ENCODE measurements at places on chromosomes 1 and 21.
A peak's percentile ranks its signal among the peaks of the same experiment; 100 is the strongest.

DNA sequence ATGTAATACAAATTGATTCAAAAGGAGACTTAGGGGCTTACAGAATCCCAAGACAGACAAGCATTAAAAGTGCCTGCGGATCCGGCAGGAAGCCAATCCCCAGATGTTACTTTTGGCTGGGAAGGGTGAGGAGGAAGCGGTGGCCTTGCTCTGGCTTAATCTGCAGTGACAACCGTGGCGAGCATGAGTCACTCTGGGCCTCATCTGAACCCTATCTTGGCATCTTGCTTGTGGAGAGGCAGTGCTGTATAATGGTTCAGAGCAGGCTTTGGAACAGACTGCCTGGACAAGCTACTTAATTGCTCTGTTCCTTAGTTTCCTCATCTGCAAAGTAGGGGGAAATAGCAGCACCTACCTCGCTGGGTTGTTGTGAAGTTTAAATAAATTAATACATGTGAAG lies 74.1 kb downstream of the XCL2 start:
- no peak for DNase-seq

DNA sequence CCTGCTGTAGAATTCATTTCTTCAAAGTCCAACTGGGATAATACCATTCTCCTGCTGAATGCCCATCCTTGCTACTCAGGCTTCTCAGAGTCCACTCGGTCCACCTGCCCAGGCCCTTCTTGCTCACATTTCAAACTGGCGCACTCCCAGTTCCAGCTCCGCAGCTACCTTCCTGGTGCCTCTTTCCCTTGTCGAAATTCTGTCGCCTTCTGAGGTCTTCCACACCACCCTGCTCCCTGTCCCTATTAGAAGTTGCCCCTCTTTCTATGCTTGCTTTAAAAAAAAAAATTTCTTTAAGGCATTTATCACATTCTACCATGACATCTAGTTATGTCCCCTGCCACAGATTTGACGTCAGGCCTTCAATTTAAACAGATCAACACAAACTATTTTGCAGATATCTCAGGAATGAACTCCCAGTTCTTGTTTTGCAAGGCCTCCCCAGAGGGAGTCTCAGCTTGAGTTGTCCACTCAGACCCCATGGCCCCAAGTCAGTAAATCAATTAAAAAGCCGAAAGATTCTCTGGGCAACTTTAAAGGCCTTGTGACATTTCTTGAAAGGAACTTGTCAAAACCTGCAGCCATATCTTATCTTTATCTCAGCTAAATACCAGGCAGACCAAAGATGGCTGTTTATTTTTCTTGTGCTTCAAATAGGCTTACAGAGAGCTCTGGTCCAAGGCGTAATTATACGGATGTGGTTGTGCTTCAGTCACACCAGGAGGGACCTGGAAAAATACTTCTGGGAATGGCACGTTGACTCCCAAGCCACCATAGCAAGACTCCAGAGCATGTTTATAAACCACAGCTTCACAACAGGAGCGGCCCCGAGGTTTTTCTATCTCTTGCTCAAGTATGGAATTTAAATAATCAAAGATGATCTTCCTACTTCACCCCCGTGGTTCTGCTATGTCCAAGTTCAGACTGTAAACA lies 2.2 kb downstream of the FAM89A start:
- no peak for DNase-seq

GRCh38 chr1:114117654-114118053 lies 36.0 kb downstream of the SYT6 start:
- DNase-seq: no peak

DNA sequence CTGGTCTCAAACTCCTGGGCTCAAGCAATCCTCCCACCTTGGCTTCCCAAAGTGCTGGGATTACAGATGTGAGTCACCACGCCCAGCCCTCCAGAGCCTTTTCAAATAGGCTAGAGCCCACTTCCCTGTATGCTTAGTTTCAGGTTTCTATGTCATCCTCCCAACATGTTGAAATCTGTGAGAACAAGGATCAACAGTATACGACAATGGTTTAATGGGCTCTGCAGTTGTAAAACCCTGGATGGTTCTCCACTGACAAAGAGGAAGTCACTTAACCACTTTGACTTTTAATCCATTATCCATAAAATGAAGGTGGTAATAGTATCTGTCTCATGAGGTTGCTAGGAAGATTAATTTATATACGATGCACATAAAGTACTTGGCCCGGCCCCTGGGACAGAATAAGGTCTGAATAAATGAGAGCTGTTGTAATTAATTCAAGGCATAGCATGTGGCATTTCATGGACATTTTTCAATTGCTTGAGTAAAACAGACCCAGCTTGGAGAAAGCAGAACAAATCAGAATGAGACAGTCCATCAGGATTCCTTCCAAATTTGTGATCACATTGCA lies 113.9 kb upstream of the ZNF648 start:
- no peak for DNase-seq

- no peak for DNase-seq
Observed at GRCh38 chr1:117240547-117240946, 29.8 kb upstream of the VTCN1 start.

DNA sequence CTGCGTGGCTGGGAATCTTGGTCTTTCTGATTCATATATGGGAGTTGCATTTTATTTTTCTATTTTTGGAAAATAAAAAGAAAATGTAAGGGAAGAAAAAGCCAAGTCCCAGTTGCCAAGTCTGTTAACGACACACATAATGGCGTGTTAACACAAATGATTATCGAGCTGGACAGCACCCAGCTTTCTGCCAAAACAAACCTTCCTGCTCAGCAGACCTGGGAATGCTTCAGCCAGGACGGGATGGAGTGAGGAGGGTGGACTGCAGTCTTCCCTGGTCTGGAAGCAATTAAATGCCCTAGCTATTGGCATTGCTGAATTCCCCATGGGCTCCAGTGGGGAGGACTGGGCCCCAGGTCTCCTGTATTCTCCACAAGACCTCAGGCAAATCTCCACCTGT lies 184.2 kb upstream of the USP24 start:
- no peak for DNase-seq

- DNase-seq: no peak
Observed at GRCh38 chr1:244019982-244020485, 31.0 kb upstream of the ZBTB18 start.

DNA sequence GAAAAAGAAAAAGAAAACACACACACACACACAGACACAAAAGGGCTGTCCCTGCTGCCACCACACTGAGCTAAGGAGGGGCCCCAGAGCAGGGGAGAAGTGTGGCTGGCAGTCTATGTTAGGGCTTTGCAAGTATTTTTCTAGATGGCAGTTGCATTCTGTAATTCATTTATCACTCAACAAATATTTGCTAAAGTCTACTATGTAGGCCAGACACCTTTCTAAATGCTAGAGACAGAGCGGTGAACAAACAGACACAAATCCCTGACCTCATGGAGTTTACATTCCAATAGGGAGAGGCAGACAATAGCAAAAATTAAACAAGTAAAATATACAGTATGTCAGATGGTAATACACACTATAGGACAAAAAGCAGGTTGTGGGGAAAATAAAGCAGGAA lies 20.2 kb downstream of the WDR64 start:
- DNase-seq: no peak

DNA sequence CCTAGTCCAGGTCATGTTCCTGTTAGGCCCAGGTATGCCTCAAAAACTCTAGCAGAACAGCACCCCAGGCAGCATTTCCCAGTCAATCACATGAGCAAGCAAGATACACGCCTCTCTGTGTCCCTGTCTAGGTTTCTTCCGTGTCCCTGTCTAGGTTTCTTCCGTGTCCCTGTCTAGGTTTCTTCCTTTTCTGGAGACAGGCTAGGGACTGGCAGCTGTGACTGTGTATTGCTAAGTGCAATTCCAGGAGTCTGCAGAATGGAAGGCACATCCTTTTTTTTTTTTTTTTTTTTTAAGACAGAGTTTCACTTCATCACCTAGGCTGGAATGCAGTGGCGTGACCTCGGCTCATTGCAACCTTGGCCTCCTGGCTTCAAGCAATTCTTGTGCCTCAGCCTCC lies 77.6 kb downstream of the SETD4 start:
- DNase-seq: no peak

DNA sequence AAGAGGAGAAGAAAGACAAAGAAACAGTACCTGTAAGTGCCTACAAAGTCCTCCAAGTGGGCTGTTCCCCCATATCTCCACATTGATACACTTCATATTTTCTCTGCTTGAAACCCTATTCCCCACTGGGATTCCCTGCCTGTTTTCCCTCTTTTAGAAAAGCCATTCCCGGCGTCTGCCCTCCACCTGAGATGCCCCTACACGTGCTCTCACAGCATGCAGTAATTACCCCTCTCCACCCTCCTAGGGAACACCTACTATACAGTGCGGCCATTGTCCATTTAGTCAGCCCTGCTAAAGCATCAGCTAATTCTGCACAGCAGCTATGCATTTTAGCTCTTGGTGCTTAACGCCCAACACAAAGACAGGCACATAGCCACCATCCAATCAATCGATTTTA lies 135.7 kb upstream of the TIAM1 start:
- no peak for DNase-seq

DNA sequence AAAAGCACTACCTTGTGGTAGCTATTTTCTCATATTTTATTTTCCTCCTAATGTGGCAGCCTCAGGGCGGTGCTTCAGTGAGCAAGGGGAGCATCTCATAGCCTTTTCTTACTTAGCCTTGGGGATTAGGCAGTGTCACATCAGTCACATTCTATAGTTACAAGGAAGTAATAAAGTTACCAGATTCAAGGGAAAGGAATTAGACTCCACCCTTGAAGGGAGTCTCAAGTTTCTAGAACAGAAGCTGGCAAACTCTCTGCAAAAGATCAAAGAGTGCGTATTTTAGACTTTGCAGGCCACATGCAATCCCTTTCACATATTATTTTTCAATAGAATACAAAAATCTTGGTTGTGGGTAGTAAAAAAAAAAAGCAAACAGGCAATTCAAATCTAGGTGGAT lies 350.4 kb downstream of the AMY1C start:
- DNase-seq: no peak

- no peak for DNase-seq
Observed at GRCh38 chr1:37052120-37052519, 17.8 kb upstream of the GRIK3 start.

DNA sequence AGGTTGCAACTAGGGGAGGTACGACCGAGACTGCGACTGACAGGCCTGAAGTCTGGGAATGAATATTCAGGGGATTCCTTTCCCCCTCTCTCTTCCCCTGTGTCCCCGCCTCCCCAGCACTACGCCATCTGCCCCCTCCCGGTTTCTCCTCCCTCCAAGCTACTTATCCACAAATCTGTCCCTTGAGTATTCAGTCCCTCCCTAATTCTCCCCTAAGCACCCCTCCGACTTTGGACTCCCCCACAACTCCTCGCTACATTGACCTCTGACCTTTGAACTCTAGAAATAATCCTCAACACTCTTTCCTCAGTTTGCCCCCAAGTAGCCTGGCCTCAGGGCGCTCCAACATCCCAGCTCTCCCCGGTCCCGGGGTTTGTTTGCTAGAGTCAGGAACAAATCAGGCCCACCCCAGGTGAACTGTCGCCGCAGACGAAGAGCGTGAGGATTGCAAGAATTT lies 393 bp downstream of the LYSMD1 start:
- peak; percentile 33 for DNase-seq

DNA sequence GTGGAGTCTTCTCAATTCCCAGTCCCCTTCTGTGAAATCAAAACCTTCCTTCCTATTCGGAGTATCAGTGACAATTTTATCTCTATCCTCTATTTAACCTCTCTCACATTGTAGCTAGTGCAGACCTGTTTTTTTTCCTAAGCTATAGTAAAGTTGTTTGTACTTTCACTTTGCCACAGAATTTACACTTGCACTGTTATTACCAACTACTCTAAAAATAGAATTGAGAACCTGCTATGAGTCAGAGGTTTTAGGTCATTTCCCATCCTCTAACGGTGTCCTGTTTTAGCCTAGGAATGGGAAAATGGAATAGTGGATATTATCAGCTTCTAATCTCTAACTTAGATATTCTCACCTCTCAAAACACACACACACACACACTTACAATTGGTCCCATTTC lies 862.7 kb downstream of the NCAM2 start:
- no peak for DNase-seq

DNA sequence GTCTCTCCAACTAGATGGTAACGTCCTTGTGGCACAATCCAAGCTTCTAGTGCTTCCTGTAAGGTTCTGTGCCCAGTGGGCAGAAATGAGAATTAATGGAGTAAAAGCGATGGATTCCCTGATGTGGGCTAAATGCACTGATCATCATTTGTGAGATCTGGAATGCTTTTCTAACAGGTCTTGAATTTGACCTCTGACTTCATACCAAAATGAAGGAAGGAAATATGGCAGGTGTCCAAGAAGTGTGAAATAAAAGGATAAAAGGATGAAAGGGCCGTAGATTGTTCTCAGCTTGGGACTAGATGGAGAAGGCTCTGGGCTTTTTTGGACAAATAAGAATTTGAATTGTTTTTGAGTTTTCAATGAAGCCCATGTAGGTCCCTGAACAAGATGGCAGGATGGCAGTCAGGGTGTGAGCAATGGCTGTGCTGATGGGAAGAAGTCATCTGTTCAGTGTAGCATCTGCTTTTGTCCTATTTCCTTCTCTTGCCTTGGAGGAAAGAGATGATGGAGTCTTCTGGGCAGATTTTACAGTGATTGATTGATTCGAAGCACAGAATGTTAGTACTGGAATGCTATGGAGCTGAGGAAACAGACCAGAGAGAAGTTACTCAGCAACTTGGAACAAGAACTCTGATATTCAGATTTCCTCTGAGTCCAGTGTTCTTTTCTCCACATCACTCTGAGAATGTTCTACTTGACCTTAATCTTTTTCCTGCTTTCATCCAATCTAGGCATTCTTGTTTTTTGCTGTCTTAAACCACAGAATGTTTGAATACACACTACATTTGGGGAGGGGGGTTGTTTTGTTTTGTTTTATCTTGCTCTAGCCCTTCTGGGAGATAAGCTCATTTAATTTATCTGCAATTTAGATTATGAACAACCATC lies 286.0 kb downstream of the HLX start:
- no peak for DNase-seq

- DNase-seq: no peak
Observed at GRCh38 chr21:25512095-25513081, 94.9 kb downstream of the MRPL39 start.

- DNase-seq: no peak
Observed at GRCh38 chr1:81999364-81999763, 198.6 kb downstream of the ADGRL2 start.

DNA sequence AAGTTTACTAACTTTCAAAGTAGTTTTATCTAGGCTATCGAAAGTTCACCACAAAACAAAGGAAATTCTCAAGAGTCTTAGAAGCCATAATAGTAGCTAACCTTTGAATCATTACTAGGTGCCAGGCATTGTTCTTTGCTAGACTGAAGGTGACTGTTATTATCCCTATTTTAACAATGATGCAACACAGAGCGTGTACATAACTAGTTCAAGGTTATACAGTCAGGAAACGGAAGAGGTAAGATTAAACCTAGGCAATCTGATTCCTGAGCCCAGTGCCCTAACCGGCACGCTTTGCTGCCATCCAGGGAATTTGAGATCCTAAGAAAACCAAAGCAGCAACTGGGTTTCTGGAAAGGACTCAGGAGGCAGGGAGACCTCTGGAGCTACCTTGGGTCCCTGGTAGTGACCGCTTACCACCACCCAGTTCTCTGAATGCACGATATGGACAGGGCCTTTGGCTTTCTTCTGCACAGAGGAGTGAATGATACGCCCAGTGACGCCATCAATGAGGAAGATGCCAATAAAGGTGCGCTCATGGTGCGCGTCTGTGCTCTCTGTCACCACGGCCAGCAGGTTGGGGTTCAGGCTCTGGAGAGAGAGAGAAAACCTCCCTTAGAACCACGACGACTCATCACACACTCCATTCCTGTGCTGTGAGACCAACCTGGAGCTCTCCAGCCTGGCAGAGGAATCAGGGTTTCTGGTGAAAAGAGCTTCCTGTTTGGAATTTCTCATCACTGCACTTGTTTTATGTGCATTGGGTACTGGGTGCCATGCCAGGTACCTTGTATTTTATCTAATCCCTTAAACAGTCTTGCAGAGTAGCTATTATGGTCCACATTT lies 13.1 kb upstream of the UBR4 start:
- DNase-seq: no peak
